SHP77 (cell line): ENCODE measurements at places on chromosomes 2 and 18.

DNA sequence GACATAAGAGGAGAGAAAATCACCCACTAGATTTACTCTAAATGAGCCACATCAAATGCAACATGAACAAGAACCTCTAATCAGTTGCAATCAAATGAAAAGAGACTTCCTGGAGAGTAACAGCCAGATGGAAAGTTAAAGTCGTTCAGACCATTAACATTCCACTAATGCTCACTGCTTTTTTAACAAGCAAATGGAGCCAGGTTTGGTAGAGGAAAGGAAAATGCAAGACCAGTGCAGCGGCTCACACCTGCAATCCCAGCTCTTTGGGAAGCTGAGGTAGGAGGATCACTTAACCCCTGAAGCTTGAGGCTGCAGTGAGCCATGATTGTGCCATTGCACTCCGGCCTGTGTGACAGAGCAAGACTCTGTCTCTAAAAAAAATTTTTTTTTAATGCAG, 48.5 kb downstream of the CACNB4 start:
- no peak for DNase-seq

DNA sequence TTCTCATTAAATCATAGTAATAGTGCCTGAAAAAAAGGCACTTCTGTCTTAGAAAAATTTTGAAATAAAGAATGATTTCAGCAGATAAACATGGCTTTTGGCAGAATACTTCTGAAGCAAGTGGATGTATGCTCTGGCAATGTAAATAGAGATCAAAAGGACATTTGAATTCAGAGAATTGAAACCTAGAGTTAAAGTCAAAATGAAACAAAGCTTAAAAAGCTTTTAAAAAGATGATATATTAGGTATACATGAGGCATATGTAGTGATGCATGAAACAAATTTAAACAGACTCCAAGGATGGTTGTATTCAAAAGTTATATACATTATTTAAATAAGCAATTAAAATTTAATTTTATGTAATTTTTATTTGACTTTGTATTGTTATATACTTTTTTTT, 1344.5 kb upstream of the TMEFF2 start:
- no peak for DNase-seq

GRCh38 chr2:134583997-134584520, 134.7 kb downstream of the TMEM163 start:
- DNase-seq, result no peak

DNA sequence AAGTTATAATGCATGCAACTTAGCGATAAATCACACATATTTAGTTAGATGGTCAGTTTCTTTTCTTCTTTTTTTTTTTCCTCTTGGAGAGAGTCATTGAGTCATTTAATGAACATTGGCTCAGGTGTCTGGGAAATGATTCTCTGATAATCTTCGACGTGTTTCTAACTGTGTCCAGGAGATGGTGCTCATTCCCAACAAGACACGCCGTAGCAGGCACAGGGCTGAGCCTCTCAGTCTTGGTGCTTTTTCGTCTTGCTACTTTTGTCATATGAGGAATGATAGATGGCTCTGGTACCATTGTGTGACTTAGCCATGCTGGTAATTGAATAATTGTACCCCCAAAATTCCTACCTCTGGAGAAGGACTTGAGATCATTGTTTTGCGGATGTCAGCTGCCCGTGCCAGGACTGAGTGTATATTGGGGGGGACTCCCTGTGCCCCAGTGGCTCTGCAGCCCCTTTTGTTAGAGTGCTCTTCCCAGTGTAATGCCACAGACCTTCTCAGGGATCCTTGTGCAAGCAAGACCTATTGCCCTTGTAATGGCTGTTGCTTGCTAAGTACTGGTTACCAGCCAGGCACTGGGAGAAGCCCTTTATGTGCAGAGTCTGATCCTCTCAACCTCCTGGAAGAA, 107.6 kb upstream of the CYRIA start:
- DNase-seq, result peak; percentile 44

- peak; percentile 2 for DNase-seq
Measured at GRCh38 chr2:84904717-84905174, 710 bp upstream of the TMSB10 start.

- no peak for DNase-seq
Measured at GRCh38 chr2:98012561-98012991, 16.8 kb upstream of the TMEM131 start.
